NCI-H1048 (cell line): ENCODE measurements at places on chromosomes 12 and 14.

- DNase-seq = no peak
Measured at GRCh38 chr14:73289729-73290128, 52.4 kb downstream of the PAPLN start.

DNA sequence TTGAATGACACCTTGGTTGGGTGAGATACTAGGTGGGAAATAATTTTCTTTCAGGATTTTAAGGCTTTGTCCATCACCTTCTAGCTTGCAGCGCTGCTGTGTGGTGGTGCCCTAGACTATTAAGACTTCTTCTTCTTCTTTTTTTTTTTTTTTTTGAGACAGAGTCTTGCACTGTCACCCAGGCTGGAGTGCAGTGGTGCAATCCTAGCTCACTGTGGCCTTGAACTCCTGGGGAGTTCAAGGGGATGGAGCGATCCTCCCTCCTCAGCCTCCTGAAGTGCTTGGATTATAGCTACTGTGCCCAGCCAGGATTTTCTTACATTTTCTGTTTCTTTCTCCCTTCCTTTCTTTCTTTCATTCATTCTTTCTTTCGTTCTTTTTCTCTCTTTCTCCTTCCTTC, 10.3 kb upstream of the MTA1 start:
- no peak for DNase-seq

DNA sequence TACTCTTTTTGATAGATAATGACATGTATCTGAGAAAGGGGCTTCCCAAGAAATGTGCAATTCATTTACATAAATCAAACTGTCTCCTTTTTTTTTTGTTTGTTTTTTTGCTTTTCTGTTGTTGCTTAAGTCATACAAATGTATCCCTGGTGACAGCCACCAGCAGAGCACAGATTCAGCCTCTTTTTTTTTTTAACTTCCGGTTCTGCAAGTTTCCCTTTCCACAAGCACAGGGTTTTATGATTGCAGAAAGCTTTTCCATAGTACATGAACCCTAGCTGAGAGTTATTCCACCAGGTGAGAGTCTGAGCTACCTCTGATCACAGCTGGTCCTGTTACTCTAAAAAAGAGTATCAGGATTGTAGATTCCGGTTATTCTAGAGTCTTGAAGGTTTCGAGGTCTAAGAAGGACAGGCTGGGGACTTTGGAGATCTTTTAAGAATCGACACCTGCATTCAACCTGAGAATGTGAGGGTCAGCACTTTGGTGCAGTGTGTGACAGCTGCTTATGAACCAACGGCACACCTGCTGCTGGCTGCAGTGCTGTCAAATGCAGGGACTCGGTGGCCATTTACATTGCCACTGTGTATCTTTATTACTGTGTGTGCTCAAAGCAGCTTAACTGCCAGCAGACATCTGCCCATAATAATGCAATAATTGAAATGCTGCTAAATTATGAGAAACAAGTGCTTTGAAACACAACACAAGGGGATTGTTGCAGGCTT, 551.7 kb downstream of the NRXN3 start:
- no peak for DNase-seq

GRCh38 chr12:110577864-110578693, 5.0 kb downstream of the PPTC7 start:
- no peak for DNase-seq

GRCh38 chr12:109736552-109737108, 23.0 kb downstream of the FAM222A start:
- DNase-seq = no peak

DNA sequence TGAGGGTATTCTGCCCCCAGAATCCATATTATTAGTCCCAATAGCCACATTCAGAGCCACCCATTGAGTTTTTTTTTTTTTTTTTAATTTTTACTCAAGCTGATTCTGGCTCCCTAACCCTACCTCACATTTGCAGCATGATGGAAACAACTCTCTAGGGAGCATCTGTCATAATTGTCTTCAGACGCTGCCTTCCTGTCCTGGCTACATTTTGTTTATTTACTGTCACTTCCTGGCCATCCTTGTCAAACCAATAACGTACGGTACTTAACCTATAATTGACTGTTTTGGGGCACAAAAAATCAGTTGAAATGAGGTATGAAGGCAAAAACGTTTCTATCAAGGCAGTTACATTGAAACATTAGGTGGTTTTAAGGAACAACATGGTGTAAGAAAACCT, 2.1 kb downstream of the GLIPR1 start:
- DNase-seq = no peak

DNA sequence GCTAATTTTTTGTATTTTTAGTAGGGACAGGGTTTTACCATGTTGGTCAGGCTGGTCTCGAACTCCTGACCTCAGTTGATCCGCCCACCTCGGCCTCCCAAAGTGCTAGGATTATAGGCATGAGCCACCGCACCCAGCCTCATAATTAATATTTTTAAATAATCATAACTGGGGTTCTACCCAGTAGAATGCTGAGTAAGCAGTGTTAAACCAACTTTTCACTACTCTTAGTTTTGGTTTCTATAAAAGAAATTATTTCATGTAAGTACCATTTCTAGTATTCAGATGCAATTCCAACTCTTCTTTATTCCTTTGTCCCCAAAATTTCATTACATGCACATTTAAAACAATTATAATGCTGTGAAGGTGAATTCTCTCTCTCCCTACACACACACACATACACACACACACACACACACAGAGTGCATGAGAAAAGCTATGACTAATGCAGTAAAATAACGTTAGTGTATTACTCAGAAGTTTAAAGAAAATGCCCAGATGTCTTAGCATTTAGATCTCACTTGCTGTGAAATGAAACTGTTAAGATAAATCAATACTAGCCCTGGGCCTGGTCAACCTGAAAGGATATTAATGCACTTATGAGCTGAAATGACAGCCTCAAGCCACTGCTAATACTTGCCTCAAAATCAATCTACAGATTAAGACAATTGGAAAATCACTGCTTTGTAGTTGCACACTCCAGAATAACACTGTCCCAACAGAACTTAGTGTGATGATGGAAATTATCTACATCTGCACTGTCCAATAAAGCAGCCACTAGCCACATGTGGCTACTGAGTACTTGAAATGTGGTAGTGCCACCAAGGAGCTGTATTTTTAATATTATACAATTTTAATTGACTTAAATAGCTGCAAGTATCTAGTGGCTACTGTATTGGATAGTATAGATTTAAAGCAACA, 36.0 kb downstream of the PTPN21 start:
- DNase-seq = no peak

DNA sequence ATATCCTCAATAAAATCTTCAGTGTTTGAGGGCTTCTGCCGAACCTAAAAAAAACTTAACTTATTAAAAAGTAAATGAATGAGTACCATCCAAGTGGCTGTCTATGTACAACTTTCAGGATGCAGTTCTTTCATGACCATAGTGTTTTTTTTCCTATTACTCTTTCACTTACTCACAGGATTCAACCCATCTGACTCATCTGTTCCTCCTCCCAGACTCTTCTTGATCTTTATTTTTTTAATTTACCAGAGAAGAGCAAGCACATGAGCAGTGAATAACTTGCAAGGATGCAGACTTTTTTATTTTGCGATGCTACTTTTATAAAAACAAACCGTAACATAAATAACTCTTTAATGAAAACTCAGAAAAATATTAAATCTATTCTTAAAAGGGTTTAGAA, 24.5 kb downstream of the RECQL start:
- no peak for DNase-seq

DNA sequence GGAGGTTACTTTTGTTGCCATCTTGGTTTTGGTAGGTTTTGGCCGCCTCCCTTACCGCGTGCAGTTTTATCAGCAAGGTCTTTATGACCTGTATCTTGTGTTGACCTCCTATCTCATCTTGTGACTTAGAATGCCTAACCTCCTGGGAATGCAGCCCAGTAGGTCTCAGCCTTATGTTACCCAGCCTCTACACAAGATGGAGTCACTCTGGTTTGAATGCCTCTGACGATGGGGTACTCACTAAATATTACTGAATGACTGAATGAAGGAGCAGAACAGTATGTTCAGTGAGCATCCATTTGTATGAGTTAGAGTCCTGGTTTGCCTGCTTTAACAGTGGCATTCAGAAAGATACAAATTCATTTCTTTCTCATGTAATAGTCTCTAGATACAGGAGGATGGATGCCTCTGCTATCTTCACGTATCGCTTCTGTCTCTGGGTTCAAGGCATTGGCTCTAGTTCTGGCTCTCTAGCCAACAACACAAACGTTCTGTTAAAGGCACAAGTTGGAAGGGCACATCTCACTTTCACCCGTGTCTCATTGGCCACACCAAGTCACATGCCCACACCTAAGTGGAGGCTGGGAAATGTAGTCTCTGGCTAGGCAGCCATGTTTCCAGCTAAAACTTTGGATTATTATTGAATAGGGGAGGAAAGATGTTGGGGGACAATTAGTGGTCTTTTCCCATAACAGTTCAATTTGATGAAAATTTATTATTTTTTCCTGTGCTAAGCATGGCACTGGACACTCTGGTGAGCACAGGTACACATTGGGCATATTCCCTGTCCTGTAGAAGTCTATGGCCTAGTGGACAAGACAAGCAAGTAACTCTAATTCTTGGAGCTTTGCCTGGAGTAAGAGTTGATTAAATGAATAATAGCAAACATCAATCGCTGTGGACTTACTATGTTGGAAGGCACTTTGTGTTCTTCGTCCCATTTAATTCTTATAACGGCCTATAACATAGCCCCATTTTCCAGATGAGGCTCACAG, 75.2 kb upstream of the RPH3A start:
- DNase-seq = no peak

- DNase-seq = no peak
Measured at GRCh38 chr12:131044136-131044535, 90.4 kb downstream of the ADGRD1 start.

DNA sequence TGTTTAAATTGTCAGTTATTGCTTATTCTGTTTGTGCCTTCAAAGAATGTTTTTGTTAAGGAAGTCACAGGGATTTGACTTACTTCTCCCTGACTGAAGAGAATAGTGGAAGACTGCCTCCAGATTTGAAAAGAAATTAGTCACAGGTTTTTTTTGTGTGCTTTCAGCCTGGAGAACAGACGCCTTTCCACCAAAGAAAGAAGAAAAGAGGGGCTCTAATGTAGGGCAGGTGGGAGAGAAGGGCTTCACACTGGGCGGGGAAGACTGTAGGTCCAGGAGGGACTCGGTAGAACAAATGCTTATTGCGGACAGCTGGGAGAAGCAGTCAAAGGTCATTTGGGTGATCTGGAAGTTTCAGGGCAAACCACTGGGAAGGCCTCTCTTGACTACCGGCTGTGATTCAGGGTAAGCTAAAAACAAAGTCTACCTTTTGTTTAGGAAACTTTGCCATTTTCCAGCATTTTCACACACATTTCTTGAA, 76.8 kb downstream of the SAMD4A start:
- DNase-seq = no peak

GRCh38 chr12:95212586-95212985, 4.7 kb downstream of the FGD6 start:
- DNase-seq = no peak

GRCh38 chr14:22556021-22556989, 32.7 kb downstream of the DAD1 start:
- DNase-seq = no peak

DNA sequence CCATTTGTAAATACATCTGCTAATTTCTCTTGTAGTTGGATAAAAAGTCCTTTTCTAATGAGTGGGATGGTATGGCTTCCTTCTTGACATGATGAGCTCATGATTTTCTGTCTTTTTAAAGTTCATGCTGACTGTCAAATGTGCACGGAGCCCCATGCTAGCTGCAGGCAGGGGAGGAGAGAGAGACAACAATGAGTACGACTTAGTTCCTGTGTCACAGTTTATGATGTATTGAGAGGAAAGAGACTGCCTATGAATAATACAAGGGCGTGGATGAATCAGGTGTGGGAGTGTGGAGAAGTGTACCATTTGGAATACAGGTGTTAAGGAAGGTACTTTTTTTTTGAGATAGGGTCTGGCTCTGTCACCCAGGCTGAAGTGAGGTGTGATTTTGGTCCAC, 10.7 kb upstream of the TBC1D30 start:
- no peak for DNase-seq

GRCh38 chr12:15979096-15980092, 68.3 kb downstream of the DERA start:
- no peak for DNase-seq

DNA sequence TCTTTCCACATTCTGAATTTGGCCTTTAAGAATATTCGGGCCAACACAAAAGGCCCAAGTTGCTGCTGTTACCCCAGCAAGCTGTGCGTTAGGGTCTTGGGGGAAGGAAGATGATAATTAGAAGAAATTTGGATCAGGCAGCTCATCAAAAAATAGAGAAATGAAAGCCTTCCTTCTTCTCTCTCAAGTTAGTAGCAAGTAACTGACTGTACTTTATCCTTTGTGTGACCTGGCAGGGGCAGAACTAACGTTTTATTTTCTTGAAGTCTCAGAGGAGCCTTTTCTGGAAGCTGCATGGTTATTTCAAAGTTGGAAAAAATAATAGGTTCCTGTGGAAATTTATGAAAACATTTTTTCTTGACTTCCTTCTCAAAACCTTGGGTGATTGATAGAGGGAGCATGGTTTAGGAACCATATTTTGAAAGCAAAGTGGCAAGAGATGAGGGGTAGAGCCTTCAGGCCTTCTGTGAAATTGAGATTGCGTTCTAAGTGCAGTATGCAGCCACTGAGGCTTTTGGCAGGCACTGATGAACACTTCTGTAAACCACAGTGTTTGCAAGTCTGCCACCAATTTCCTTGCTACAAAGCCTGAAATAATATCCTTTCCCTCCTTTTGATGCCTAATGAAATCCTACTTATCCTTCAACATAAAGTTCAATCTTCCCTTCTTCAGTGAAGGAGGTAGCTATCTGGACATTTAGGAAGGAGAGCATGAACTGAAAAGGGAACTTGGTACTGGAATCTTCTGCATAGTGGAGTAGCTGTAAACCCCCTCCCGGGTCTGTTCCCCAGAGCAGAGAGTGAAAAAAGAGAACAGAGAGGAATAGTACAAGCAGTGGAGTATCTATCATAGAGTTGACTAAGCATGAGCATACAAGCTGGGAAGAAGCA, 123.2 kb downstream of the FGD4 start:
- no peak for DNase-seq

DNA sequence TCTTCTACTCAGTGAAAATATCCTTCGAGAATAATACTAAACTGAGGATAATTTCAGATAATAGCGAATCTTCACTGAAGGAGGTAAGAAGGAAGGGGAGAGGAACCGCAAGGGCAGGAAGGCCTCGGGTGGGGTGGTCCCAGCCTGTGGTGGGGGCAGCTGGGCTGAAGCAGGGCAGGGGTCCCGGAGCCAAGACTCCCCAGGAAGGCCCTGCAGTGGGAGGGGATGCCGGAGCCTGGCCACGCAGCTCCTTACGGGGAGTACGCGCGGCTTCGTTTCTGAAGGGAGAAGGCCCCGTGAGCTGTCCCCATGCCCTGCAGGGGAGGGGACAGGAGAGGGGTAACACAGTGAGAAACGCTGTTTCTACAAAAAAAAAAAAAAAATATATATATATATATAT, 21.2 kb downstream of the STX2 start:
- no peak for DNase-seq

- DNase-seq = no peak
Measured at GRCh38 chr12:70741256-70741655, 104.0 kb upstream of the PTPRB start.
